Kidney tubule cell (primary cell): ENCODE measurements at places on chromosomes 1 and 21.
A peak's percentile ranks its signal among the peaks of the same experiment; 100 is the strongest.

- DNase-seq, result peak; percentile 67
Measured at GRCh38 chr1:21899987-21900386, 37.1 kb downstream of the HSPG2 start.

DNA sequence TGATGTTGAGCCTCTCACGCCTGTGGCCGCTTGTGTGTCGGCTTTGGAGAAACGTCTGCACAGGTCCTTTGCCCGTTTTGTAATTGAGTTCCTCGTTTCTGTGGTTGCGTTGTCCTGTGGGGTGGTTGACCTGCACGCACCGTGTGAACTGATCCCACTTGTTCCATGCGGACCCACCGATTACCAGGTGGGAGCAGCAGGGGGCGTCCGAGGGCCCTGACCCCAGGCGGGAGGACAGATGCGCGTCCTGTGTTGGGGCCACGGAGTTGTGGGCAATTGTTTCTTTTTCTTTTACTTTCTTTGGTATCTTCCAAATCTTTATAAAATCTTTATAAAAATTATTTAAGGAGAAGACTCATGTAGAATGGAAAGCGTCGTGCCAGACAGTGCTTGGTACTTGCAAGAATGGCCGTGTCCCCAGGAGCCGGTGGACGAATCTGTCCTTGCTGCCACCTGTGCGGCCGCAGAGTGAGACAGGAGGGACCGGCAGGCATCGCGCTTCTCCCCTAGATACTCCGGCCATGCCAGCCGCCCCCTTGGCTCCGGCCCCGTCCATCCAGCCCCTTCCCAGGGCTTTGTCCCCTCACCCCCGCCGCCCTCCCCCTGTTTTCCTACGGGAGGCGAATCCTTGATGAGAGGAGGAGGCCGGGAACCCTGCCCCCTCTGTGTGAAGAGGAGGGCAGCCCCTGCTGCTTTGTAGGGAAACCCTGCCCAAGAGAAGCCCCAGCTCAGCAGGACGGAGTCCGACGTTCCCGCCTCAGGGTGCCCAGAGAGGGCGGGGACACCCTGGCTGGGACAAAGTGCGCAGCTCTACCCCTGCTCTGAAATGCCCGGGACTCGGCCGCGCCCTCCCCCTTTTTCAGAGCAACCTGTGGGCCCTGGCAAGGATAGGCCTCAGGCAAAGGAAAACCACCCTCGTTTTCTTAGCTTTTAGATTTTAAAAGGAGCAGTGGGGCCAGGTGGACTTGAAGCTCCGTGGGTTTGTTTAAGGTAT lies 41.7 kb downstream of the PRKCZ start:
- peak; percentile 7 for DNase-seq

DNA sequence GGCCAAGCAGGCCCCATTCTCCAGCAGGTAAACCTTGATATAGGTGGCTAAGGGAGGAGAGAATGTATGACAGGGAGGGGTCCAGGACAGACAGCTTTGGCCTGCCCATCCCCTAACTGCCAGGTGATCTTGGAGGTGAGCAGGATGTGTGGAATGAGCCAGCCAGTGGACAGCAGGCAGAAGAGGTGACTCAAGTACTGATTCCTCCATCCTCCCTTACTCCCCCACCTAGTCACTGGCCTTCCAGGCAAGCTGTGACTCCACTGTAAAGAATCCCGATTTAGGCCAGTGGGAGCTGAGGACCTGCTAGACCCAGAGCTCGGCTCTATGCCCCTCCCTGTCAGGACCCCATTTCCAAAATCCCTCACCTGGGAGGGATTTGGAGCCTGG lies 36.6 kb downstream of the RIMS3 start:
- peak; percentile 94 for DNase-seq

- peak; percentile 90 for DNase-seq
Measured at GRCh38 chr1:55128418-55128995, 86.7 kb downstream of the USP24 start.

DNA sequence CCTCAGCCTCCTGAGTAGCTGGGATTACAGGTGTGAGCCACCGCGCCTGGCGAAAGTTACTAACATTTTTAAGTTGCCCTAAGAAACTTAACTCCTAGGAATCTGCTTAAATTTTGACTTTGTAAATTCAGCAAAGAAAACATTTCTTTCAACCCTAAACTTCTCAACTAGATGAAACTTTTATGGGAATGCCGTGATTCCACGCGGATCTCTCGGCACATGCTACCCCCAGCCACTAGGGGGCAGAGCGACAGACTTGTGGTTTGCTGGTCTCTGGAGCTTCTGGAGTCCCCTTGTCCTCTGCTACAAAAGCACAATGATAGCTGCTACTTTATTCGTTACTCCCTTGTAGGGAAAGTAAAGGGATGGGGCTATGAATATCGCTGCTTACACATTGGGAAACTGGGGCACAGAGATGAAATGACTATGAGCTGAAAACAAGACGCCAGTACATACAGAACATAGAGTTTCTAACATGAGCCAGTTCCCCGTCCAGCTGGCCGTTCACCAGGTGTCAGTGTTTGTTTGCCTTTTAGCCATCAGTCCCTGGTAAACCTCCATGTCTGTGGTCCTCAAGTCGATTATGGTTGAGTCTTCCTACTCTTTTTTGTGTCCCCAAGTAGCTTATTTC lies 114.7 kb downstream of the PBX1 start:
- no peak for DNase-seq
